ENCODE measurements at places on chromosomes 4 and X. TPM values are rescaled to one million over a fixed set of nuclear protein-coding genes. Genes with fewer than 3 reads are reported as not detected.

KCNE5 gene
- total RNA-seq, result 0.20 TPM

NPY1R gene
- total RNA-seq, result not detected

SMR3B gene
- not detected for total RNA-seq

RAB40AL gene
- not detected for total RNA-seq

CLCN5 gene
- 10.8 TPM for total RNA-seq

TIGD4 gene
- under 0.01 TPM for total RNA-seq

ADAMTS3 gene
- total RNA-seq, result 0.68 TPM

XK gene
- total RNA-seq, result under 0.01 TPM

NLGN3 gene
- 0.10 TPM for total RNA-seq

AKAP4 gene
- not detected for total RNA-seq

FAT1 gene
- 111 TPM for total RNA-seq

IGFBP7 gene
- total RNA-seq, result 436 TPM

ARAP2 gene
- 0.20 TPM for total RNA-seq

FMR1NB gene
- not detected for total RNA-seq

TNIP3 gene
- 1.8 TPM for total RNA-seq

RXFP1 gene
- total RNA-seq, result not detected

SYNPO2 gene
- total RNA-seq, result 1.6 TPM

ASMTL gene
- 4.8 TPM for total RNA-seq

PDCL2 gene
- total RNA-seq, result not detected

MAGEB10 gene
- not detected for total RNA-seq

XKRX gene
- 0.10 TPM for total RNA-seq

FAM241A gene
- total RNA-seq, result 3.0 TPM

NSG1 gene
- total RNA-seq, result not detected

SLC25A5 gene
- total RNA-seq, result 289 TPM

ODAPH gene
- total RNA-seq, result not detected

OPN1MW2 gene
- total RNA-seq, result not detected

SYTL4 gene
- 1.3 TPM for total RNA-seq

TSR2 gene
- 23.1 TPM for total RNA-seq

ADGRG2 gene
- total RNA-seq, result not detected

EVC2 gene
- total RNA-seq, result 3.4 TPM

LIMCH1 gene
- 0.60 TPM for total RNA-seq

GPAT3 gene
- total RNA-seq, result 24.5 TPM

SLC25A14 gene
- total RNA-seq, result 14.1 TPM

CLDN34 gene
- 0.29 TPM for total RNA-seq

TRIM61 gene
- not detected for total RNA-seq

MOSPD2 gene
- 25.1 TPM for total RNA-seq

SLITRK4 gene
- total RNA-seq, result not detected

FOXR2 gene
- total RNA-seq, result 2.0 TPM

MXRA5 gene
- total RNA-seq, result 12.7 TPM

UCP1 gene
- not detected for total RNA-seq

DDX53 gene
- not detected for total RNA-seq

RAB33A gene
- 1.6 TPM for total RNA-seq

VEGFC gene
- total RNA-seq, result 58.6 TPM

INTU gene
- 2.6 TPM for total RNA-seq

SSX1 gene
- 2.0 TPM for total RNA-seq

Measured in RPMI7951 (cell line).